Fibroblast of villous mesenchyme (primary cell): ENCODE measurements at places on chromosomes 5 and 9.

DNA sequence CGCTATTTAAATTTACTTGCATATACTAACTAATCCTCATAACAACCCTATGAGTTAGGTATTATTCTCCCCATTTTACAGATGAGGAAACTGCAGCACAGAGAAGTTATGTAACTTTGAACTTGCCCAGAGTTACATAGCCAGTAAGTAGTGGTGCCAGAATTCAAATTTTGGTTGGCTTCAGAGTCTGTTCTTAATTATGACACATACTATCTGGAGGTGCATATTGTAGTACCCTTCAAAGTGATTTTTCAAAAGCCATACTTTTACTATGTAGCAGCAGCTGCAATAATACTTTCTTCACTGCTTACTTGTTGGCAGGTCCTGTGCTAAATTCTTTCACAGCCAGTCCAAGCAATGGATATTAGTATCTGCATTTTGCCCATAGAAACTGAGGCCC is 16.4 kb downstream of the MAN2A1 start:
- DNase-seq, result no peak

- no peak for DNase-seq
Observed at GRCh38 chr5:8919096-8919495, 626.8 kb downstream of the SEMA5A start.

DNA sequence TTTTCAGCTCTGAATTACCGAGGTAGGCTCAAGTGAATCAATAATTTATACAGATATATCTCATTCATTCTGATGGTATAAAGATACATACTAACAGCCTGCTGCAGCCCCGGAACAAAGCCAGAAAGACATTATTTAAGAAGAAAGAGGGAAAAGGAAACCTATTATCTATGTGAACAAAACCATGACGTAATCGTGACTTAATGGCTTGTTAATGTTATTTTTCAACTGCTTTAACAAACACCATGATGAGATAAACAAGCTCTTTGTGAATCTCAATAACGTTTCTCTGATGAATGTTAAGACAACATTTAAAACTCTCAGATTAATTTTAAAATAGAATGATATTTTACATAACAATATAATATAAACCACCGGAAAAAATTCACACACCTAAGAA is 237.1 kb downstream of the SLF1 start:
- no peak for DNase-seq

DNA sequence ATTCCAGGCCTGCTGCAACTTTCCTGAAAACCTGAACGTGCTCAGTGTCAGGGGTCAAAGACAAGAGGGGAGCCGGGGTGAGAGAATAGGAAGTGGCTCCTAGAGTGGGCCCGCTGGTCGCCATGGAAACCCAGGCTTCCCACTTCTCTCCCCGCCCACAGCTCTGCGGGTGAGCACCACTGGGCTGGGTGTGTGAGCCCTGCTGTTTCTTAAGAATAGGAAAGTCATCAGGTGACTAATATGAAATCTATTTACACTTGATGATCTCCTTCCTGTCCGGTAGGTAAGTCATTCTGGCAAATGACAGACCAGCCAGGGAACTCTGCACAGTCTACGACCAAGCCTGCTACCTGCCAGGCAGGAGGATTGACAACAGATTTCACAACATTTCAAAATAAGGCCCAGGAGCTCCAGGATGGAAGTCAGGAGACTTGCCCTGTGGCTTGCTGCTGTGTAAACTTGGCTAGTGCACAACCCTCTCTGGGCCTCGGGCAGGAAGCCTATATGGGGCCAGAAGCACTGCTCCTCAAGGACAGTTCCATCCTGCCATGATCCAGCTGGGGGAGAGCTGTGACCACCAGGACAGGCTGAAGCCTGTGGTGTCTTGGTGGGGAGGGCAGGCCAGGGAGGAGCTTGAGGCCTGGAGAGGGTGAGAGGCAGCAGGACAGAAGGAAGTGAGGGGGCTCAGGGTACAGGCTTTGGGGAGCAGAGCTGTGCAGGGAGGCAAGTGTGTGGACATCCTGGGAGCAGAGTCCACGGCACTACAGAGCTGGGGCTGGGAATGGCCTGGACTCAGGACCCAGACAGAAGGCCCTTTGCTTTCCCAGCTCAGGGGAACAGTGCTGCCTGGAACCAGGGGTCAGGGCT is 60.6 kb downstream of the SHB start:
- peak; percentile 79 for DNase-seq

- DNase-seq, result no peak
Observed at GRCh38 chr9:104263942-104264341, 169.8 kb downstream of the SMC2 start.
